ENCODE measurements at places on chromosomes 13 and 19.

DNA sequence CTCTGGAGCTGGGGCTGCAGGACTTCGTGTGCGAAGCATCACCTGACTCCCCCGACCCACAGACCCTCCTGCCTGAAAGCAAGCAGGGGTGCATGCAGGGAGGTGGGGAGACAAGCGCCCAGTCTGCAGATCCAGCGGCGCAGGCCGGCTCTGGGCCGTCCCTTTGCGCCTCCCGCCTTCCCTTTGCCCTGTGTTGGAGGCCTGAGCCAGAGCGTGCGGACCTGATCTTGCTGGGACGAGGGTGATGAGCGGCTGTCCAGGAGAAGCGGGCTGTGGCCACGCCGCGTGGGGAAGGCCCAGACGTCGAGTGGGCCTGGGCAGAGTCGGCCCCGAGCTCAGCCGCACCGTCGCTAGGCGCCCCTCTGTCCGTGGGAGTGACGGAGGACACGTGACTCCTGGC lies 5.3 kb upstream of the GRTP1 start:
- no peak for DNase-seq

DNA sequence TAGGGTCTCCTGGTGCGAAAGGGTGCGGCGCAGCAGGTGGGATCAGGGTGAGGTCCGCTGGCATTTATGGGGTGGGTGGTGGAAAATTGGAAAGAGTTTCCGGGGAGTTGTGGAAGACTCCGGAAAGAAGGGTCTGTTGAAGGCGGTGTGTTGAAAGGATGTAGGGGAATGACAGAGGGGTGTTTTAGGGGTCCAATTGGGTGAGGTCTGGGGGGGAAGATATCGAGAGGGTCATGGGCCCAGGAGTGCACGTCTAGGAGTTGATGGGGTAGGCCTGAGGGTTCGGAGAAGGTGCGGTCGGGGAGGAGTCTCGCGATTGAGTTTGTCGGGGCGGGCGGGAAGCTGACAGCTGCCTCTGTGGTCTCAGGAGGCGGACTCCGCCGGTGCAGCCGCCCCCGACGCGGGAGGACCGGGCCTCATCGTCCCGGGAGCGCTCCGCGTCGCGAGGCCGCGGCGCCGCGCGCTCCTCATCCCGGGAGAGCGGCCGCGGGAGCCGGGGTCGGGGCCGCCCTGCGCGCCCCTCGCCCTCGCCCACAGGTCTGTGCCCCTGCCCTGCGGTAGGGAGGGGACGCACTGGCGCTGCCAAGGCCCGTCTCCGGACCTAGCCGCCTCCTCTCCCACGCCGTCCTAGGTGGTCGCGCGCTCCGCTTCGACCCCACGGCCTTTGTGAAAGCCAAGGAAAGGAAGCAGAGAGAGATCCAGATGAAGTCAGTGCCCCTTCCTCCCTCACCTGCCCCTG lies 7.0 kb downstream of the PGLYRP1 start:
- no peak for DNase-seq

- DNase-seq, result peak; percentile 74
Observed at GRCh38 chr13:100269837-100270236, 180.9 kb downstream of the PCCA start.

DNA sequence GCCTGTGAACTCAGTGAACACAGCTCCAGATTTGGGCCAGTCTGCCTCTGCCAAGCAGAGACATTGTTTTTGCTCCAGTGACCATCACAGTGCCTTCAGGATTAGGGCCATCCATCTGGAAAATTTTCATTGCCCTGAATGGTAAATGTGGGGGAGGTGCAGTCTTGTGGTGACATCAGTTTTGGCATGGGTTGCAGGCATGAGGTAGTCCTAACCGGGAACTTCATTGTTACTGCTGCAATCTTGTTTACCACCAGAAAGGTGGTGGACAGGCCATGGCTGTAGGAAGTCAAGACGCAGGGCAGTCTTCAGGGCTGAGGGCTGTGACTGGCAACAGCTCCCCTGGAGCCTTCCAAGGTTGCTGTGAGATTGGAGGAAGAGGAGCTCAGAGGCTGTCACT lies 55.2 kb downstream of the SPATA13 start:
- DNase-seq, result peak; percentile 31

DNA sequence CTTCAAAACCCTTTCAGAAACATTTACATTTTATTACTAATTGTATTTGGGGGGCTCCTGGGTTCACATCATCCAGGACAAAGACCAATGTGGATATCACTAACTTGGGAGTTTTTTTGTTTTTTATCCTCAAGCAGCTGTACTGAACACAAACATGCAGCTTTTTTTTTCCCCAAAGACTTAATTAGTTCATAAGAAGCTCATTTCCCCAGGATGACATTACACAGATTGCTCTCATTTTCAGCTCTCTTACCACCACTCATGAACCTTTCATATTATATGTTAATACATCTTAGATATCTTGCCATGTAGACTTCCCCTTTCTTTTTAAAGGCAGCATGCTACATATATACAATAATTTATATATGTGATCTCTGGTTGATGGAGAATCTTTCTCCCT lies 118.7 kb upstream of the MAB21L1 start:
- DNase-seq, result no peak

DNA sequence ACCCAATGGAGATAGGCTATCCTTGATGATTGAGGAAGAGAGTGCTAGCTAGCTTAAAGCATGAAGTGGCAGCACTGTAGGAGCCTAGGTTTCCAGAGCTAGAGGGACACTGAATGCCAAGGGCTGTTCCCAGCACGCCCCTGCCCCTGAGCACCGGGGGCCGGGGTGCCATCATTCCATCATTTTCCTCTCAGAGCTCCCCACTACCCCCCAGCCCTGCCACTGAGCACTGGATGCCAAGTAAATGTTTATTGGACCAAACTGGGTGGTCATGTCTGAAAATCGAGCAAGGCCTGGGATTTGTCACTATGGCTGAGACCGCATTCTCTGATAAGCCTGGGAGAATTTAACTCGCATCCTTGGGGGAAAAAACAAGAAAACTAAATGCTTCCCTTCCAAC lies 142.8 kb downstream of the STK24 start:
- no peak for DNase-seq

- no peak for DNase-seq
Observed at GRCh38 chr13:80866921-80867320, 526.0 kb upstream of the SPRY2 start.

DNA sequence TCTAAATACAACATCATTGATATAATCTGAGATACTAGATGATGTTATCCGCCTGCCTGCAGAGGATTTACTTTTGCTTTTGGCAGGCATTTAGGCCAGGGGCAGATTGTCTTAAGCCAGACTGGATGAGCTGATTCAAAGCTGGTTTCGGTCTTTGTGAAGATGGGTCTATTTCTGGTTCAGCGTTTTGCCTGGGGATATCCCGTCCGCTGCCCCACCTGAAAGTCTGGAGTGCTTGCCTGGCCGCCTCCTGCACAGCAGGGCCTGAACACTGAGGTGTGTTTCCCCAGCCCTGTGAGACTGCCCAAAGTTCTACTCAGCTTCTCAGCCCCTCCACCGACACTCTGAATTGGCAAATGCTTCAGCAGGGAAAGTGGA lies 149.7 kb downstream of the KATNAL1 start:
- DNase-seq, result no peak

DNA sequence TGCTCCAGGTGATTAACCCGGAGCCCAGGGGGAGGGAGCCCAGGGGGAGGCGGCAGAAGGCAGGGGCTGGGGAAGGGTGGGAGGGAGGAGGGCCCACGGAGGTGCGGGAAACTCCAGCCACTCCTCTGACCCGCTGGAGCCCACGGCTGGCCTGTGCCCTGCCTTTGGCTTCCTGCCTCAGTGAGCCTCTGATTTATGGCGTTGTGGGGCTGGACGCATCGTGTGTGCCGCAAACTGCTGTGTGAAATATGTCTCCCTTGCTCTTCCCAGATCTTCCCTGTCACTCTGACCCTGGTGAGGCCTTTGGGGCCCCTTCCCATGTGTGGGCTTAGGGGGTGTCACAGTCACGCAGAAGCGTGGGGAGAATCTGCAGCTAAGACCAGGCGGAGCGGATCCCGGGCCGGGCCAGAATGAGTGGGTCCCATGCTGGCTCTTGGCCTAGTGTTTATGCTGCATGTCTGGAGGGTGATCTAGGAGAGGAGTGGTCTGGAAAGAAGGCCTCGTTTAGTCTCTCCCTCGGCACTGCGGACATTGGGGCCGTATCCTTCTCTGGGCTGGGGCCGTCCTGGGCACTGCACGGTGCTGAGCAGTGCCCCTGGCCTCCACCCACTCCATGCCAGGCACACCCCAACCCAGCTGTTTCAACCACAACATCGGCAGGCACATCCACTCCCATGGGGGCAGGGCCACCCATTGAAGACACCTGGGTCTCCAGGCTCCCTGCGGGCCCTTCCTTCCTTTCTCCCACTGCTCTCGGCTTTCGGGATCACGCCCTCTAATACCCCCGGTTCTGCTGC lies 123.0 kb downstream of the KDM4B start:
- DNase-seq, result no peak

DNA sequence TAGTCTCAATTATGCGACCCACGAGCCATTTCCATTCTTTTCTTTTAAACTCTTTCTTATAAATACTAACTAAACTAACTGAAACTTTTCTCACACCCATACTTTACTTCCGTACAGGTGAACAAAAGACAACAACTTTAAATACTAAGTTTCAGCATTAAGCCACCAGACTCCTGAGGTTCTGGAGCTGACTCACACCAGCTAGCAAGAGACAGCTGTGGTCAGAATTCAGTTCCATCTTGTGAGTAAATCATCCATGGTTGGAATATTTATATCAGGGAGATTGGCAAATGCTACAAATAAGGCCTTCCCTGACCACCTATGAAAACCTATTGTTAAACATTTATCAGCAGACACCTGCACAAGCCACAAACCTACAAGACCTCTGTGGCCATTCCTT lies 897.0 kb downstream of the EFNB2 start:
- no peak for DNase-seq

DNA sequence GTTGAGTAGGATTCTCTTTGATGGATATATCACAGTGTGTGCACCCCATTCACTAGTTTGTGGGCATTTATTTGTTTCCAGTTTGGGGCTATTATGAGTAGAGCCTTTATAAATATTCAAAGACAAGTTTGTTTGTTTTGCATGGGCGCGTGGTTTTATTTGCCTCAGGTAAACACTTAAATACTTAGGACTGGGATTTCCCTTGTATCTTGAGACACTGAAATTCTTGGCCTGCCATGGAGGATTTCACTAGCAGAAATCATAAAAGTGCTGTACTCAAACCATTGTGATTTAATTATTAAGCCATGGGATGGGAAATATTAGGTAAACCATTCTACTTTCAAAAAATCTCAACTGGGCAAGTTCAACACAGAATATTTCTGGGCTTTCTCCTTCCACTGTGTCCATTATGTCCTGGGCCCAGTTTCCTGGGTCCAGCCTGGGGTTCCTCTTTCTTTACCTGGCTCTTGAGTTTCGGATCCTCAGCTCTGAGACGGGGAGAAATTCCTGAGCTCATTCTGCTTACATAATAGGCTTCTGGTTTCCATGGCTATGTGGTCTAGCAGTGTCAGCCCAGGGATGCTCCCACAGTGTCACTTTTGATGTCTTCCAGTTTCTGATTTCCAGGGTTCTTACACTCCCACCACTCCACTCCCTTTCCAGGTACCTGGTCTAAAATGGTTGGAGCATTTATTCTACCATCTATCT lies 14.4 kb downstream of the MYO16 start:
- DNase-seq, result no peak

DNA sequence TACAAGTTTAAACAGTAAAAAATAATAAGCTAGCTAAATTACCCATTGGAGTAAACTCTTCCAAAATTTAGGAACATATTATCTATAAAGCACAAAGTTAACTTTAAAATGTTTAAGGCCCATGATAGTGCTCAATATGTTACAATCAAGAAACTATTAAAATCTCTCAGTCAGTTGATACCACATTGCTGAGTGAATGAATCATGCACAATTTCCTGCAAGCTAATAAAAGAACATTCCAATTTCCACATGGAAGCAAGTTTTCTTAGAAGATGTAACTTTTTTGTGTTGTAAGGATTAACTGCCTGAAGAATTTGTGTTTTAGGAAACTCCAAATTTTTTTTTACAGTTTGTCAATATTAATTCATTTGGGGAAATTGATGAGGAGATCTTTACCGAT lies 666.6 kb downstream of the SLITRK1 start:
- DNase-seq, result no peak

GRCh38 chr19:38634757-38635482 lies 12.5 kb upstream of the ACTN4 start:
- DNase-seq, result peak; percentile 71

GRCh38 chr19:13347367-13347766 lies 158.9 kb downstream of the CACNA1A start:
- no peak for DNase-seq

- no peak for DNase-seq
Observed at GRCh38 chr19:11363881-11364280, 8.6 kb downstream of the PLPPR2 start.

DNA sequence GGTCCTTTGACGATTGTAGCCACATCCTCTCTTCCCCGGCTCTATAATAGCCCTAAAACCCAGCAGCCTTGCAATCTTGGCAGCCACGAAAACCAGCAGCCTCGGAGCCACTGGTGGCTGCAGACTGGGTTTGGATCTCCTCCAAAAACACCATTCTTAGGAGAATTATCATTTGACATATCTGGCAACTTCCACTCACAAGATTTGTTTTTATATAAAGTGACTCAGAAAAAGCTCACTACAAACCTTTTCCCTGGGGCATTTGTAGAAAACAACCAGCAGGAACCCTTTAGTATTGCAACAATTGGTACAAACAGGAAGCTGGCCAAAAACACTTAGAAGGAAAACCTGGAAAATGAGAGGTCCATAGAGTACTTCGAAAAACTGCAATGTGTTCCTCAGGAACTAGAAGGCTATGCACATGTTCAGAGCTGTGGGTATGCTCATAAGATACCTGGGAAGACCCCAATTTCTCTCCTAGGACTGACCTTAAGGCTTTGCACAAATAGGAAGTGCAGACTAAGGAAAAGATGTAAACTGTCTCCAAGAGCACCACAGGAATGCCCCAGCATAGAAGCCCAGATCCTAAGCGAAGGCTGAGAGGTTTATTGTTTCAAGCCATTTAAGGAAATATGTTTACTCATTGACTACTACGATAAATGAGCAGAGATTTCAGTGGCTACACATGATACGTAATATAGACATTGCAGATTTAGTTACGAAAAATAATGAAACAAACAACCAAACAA lies 71.2 kb downstream of the MYO16 start:
- no peak for DNase-seq

- DNase-seq, result no peak
Observed at GRCh38 chr13:33957497-33957905, 139.6 kb downstream of the RFC3 start.

DNA sequence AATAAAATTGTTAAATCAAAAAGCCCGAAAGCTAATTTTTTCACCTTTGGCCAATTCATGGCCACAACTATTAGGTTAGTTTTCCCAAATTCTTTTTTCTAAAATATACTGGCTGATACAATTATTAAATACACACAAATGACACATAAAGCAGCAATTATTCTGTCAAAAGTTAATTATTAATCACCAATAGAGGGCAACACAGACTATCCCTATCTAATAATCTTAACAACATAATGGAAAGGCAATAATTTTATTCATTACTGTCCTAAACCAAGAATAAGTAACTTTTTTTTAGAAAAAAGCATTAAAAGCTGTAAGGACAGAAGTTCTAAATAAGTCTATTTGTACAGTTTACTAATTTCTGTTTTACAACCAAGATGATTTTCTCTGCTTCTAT lies 51.7 kb downstream of the KATNAL1 start:
- no peak for DNase-seq

GRCh38 chr13:43441899-43442499 lies 344.8 kb downstream of the ENOX1 start:
- DNase-seq, result no peak

- DNase-seq, result no peak
Observed at GRCh38 chr13:35698911-35699576, 222.6 kb upstream of the MAB21L1 start.
